ENCODE measurements at places on chromosomes 11 and 22. TPM values are rescaled to one million over a fixed set of nuclear protein-coding genes. Genes with fewer than 3 reads are reported as not detected.

The FAM180B gene
- total RNA-seq = 0.50 TPM

The C11orf42 gene
- not detected for total RNA-seq

The CABP2 gene
- total RNA-seq = not detected

The MS4A3 gene
- total RNA-seq = not detected

DNA sequence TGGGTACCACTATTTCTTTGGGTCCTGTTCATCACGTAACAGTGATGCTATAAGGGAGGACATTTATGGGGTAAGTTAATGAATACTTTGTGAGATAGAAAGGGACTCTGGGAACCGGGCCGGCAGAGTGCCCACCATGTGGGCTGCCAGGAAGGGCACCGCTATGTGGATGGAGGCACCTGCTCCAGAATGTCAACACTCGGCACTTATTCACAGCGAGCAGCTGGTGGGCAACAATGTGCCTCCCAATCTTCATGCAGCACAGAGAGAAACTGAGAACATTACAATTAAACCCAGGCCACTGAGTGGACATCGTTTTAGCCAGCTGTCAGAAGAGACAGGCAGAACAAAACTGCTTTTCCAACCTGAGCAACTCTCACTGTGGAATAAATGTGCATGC, 15.8 kb upstream of the ELFN2 start:
- DNase-seq = no peak

DNA sequence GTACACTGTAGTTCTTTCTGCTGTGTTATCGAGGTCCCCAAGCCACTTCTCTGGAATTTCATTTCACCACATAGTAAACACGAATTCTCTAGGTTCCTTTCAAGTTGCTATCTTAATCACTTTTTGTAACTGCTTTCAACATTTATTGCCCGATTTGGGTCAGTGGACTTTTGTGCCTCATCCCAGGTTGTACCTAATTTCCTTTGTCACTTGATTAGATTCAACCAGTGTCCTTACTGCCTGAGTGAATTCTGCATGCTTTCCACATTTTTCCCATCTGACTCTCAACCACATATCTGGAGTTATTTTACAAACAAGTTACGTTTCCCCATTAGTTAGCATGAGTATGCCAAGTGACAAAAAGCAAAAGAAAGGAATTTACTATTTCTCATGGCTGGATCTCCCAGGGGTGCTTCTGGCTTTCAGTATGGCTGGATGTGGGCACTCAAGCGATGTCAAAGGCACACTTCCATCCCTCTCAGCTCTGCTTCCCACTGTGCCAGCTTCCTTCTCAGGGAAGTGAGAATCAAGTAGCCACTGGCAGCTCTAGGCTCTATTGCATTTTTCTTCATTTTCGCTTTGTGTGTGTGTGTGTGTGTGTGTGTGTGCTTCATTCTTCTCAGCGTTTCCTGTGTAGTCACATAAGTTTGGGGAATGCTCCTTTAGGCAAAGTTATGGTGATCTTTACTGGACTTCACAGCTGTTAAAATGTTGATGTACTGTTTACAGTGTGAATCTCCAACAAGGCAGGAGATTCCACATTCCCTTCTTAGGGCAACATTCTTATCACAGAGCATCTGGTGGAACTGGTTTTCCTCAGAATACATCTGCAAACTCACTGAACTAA, 128.9 kb downstream of the DBX1 start:
- DNase-seq = peak; percentile 37

DNA sequence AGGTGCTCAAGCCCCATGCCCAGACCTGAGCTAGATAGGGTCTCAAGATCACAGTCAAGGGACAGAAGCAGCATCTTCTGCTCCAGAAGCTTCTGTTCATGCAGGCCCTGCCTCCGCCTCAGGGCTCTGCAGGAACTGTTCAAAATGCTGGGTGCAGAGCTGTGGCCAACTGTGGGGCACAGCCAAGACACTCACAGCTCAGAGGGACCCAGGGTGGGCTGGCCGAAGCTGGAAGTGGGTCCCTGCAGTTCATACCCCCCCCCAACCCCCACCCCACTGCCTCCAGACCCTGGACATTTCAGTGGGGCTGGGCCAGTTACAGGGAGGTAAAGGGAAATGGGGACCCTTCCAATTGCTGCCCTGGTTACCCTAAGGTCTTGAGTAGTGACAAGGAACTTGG, 129.0 kb downstream of the CRYBB2 start:
- DNase-seq = no peak

Data from hepatocyte (in vitro differentiated cells).